Hindlimb muscle (tissue), 1 donor: ENCODE measurements at places on chromosomes 16 and 17.

GRCh38 chr17:79707931-79708891 lies 22.5 kb upstream of the ENPP7 start:
- DNase-seq, result peak; percentile 50

DNA sequence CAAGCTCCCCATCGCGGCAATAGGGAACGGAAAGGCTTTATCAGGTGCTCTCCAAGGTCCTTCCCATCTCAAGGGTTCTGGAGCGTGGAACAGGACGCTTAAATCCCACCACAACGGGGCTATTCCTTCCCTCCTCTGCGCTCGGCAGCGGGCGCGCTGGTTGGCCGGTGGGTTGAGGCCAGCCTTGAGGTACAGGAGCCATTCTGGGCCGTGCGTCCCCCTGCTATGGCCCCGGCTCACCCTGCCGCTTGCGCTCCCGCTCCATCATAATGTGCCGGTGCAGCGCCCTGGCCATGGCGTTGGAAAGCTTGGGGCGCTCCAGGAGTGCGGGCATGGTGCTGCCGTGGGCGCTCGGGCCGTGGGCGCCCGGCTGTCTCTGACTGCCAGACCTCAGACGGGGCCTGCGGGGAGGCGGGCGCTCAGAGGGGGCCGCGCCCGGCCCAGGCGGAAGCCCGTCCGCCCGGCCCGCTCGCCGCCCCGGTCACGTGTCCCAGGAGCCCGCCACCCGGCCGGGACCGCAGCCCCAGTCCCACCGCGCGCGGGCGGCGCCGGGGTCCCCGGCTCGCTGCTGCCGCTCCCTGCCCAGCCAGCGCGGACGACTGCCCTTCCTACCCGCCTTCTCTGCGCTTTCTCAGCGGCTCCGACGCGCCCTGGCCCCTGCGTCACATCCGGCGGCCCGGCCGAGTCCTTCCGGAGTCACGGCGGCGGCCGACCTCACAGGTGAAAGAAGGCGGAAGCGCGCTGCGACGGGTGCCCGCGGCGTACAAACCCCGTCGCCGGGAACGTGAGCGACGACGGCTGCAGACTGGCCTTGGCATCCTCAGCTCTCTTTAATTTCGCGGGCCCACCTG lies at the start of gene GPS2:
TSS of gene GPS2 (minus strand) at position 642 of the 851 bp plus-strand sequence. CDS start at position 334, 308 bp downstream.
- DNase-seq, result peak; percentile 90

DNA sequence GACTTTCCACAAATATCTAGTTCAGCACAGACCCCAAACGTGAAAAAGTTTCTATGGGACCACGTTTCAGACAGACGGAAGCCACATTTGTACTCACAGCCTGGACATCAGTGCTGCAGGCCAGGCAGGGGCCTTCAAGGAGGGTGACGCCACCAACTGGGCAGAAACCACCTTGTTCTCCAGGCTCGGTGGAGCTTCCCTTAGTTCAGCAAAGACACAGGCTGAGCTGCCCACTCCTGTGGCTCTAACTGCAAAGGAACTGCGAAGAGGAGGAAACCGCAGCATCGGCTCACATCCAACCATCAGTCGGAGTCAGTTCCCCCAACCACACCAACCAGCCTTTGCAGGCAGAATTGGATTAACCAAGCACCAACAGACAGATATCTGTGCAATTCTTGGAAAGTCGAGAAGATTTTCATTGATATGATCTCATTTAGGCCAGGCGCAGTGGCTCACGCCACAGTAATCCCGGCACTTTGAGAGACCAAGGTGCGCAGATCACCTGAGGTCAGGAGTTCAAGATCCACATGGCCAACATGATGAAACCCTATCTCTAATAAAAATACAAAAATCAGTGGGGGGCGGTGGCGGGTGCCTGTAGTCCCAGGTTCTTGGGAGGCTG lies 73.3 kb upstream of the CNEP1R1 start:
- DNase-seq, result no peak

- no peak for DNase-seq
Measured at GRCh38 chr16:29841631-29842030, 21.4 kb downstream of the MVP start.

- no peak for DNase-seq
Measured at GRCh38 chr16:89261691-89262563, 44.4 kb downstream of the ZNF778 start.

GRCh38 chr16:89700649-89701424 lies 668 bp downstream of the SPATA2L start:
- peak; percentile 63 for DNase-seq

DNA sequence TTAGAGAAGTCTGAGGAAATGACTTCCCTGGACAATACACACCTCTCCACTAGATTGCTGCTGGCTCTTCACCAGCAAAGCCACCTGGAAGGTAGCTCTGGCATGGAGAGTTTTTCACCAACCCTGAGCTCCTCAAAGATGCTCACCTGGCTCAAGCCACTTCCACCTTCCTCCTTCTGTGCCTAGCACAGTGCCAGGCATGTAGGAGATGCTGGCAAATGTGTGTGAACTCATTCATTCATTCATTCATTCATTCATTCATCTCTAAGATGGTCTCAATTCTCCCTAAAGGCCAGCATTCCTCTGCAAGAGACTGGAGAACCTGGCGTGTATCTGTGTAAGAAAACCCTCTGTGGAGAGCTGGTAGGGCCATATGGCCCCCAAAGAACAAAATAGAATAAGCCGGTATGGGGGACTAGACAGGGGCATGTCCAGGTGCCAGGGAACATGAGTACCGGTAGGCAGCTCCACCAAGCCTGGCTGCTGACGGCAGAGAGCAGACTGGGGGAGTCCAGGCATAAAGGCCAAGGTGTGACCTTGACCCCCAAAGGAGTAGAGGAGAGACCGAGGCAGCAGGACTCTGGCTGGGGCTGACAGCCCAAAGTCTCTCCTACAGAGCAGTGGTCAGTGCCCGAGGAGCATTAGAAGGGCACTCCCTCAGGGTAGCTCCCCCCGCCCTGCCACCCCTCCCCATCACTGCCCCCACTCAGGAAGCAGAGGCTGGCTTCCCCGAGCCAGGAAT lies 132.2 kb upstream of the TNRC6C start:
- no peak for DNase-seq

- no peak for DNase-seq
Measured at GRCh38 chr16:51085271-51085670, 65.8 kb downstream of the SALL1 start.

DNA sequence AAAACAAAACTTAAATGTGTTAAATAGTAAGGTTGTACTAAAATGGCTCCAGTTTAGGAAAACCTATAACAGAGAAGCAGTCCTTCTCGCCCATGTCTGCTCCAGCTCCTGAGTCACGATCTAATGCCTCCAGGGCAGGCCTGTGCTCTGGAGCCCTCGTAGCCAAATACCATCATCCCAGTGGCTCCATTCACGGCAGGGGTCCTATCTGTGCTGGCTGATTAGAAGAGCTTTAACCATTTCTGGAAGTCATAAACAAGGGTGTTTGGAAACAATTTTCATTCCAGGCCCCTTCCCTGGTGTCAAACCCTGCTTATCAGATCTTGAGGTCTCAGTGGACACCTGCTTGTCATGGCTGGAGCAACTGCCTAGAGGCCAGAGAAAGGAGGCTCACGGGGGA lies 336.9 kb downstream of the SOX9 start:
- no peak for DNase-seq
